Kidney (tissue), 22 donors: ENCODE measurements at places on chromosomes 1 and 21. TPM values are rescaled to one million over a fixed set of nuclear protein-coding genes. Genes with fewer than 3 reads are reported as not detected.
A peak's percentile ranks its signal among the peaks of the same experiment; 100 is the strongest.

Gene KCND3
- total RNA-seq, result 12.6 TPM

Gene EXOC8
- 17.7 TPM for total RNA-seq

Gene HCN3
- total RNA-seq, result 3.3 TPM

Gene KISS1
- total RNA-seq, result 0.50 TPM

Gene COL6A1
- 127 TPM for total RNA-seq

Gene CHD5
- 0.85 TPM for total RNA-seq

Gene FCRL2
- total RNA-seq, result 2.5 TPM

DNA sequence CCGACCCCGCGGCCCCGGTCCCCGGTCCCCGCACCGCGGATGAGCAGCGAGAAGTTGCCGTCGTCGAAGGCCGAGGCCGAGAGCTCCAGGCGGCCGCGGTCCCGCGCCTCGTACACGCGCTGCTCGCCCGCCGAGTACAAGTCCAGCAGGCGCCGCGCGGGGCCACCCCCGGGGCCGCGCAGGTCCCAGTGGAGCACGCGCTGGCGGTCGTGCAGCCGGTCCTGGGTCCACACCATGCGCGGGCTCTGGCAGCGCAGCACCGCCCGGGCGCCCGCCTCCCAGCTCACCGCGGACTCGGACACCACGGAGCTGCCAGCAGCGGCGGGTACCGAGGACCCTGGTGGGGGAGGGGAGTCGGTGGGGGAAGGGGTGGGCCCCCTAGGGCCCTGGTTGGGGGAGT, 2.9 kb downstream of the MXRA8 start:
- DNase-seq, result peak; percentile 78

- no peak for DNase-seq
Observed at GRCh38 chr1:10936998-10937901, 75.2 kb upstream of the TARDBP start.

DNA sequence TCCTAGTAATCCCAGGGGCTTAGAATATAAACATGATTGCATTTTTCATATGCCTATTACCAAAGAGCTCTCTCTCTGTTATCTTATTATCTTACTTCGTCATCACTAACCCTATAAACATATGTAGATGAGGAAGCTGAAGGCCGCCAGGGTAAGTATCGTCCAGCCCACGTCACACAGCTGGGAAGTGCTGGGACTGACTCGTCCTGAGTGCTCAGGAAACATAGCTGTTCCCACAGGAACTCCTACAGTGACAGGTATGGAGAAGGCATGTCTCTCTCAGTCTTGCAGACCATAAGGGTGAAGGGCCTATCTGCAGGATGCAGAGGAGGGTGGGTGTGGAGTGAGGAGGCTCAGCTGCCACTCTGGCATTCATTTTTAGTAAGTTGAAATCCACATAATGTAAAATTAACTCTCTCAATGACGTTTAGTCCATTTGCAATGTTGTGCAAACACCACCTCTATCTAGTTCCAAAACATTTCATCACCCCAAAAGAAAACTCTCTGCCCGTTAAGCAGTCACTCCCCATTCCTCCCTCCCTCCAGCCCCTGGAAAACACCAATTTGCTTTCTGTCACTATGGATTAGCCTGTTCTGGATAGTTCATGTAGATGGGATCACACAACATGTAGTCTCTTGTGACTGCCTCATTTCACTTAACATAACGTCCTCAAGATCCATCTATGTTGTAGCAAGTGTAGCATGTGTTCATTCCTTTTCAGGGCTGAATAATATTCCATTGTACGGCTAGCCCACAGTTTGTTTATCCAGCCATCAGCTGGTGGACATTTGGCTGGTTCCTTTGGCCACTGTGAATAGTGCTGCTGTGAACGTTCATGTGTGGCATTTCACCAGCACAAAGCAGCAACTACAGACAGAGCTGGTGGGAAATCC, 68.3 kb downstream of the TCP10L start:
- no peak for DNase-seq

- no peak for DNase-seq
Observed at GRCh38 chr21:18118566-18118965, 126.1 kb upstream of the CHODL start.

GRCh38 chr1:177732178-177732577, 237.7 kb downstream of the SEC16B start:
- DNase-seq, result no peak

DNA sequence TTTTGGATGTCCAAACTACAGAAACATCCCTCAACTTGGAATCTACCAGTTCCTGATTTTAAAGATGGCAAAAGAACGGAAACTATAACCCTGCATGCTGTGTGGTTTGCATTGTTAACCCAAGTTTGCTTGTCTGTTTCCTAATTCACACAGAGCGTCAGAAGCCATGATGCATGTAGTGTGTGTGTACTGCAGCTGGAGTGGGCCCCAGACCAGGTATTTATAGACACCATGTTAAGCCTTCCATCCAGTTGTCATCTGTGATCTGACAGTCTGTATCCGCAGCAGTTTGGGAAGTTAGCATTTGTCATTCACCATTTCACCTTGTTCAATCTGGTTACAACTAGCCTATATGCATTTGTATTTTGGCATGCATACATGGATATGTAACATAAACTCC, 27.7 kb upstream of the PLEKHM2 start:
- DNase-seq, result no peak

DNA sequence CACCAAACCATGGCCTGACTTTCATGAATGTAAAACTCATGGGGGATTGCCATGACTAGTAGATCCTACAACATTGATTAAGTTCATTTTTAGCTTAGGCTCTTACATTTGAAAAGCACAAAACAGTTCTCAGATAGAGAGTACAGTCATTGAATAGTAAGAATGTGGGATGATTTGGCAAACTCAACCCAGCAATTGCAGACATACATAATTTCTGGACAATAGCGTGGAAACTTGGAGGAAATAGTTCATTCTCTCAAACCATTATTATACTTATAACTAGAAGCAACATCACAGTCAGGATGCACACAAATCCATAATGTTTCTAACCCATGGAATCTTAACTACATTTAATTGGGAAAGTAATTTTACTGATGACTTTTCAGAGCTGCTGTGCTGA, 598.2 kb downstream of the LMO4 start:
- DNase-seq, result no peak

DNA sequence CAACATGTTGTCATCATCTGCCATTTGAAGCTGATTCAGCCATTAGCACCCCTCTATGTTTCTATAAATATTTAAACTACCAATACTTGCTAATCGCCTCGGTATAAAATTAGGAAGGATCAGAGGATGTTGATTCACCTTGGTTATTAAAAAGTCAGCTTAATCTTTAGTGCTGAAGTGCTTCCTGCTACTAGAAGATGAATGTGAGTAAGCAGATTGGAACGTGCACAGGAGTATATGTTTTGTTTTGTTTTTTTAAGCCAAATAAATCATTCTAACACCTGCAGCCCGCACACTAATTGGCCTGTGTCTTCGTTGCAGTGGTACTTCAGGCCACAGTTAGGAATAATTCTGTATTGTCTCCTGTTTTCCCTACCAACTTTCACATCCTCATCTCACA, 485.7 kb downstream of the AJAP1 start:
- DNase-seq, result no peak
